ENCODE measurements at places on chromosomes 2 and 18. TPM values are rescaled to one million over a fixed set of nuclear protein-coding genes. Genes with fewer than 3 reads are reported as not detected.

The CRIM1 gene
- 0.24 TPM for total RNA-seq

The DUSP2 gene
- 0.18 TPM for total RNA-seq

The IL36RN gene
- not detected for total RNA-seq

The TTL gene
- 53.5 TPM for total RNA-seq

The OTOS gene
- total RNA-seq: not detected

The NPHP1 gene
- total RNA-seq: not detected

The RAPGEF4 gene
- not detected for total RNA-seq

The CYTIP gene
- 0.42 TPM for total RNA-seq

The GALNT5 gene
- 47.4 TPM for total RNA-seq

The UGT1A5 gene
- total RNA-seq: not detected

The TRIM43B gene
- total RNA-seq: not detected

The SLC11A1 gene
- 1.6 TPM for total RNA-seq

The REEP1 gene
- 0.18 TPM for total RNA-seq

The KATNAL2 gene
- total RNA-seq: 0.91 TPM
